ENCODE measurements at places on chromosomes 5 and 9. TPM values are rescaled to one million over a fixed set of nuclear protein-coding genes. Genes with fewer than 3 reads are reported as not detected.
A peak's percentile ranks its signal among the peaks of the same experiment; 100 is the strongest.

The SELENOP gene
- 104 TPM for polyA plus RNA-seq

GRCh38 chr9:109534151-109534550 is 36.0 kb upstream of the PTPN3 start:
- no peaks in the 10 kb centered on the region for H3K27me3 ChIP-seq
- H3K27ac ChIP-seq = no peak overlapping the region
- no peak overlapping the region for H3K4me3 ChIP-seq
- H3K4me1 ChIP-seq = no peaks in the 10 kb centered on the region

The SPRY4 gene
- polyA plus RNA-seq = 2.0 TPM

The PDLIM4 gene
- polyA plus RNA-seq = 38.4 TPM

The TIMD4 gene
- polyA plus RNA-seq = 14.7 TPM

- H3K4me1 ChIP-seq = no peaks in the 10 kb centered on the region
- no peak overlapping the region for H3K4me3 ChIP-seq
- H3K27ac ChIP-seq = no peak overlapping the region
Measured at GRCh38 chr5:588406-588995, 23.6 kb upstream of the CEP72 start.

The PCDHGA12 gene
- 0.71 TPM for polyA plus RNA-seq

DNA sequence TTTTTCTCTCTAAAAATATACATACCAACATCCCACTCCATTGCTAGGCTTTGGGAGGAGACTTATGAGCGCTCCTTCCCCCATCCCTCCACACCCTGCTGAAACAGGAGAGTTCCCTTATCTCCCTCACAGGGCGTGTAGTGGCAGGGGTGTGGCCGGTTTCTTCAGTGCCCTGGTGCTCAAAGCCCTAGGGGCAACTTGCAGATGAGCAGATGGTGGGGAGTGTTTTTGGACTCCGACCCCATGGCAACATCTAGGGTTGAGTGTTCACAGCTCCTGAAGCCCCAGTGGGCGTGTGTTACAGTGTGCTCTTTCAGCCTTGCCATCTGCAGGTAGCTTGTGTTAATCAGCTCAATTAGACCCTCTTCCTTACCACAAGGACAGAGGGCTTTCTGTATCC is 409.5 kb downstream of the MAT2B start:
- H3K4me1 ChIP-seq = peaks cover 18% of the 10 kb centered on the region
- no peaks in the 10 kb centered on the region for H3K27me3 ChIP-seq
- no peak for DNase-seq
- no peaks in the 10 kb centered on the region for H3K36me3 ChIP-seq

The SLC2A8 gene
- polyA plus RNA-seq = 7.8 TPM

GRCh38 chr9:84330246-84330645 is 10.3 kb downstream of the SLC28A3 start:
- H3K4me3 ChIP-seq = no peak overlapping the region
- no peak overlapping the region for H3K27ac ChIP-seq
- H3K36me3 ChIP-seq = no peaks in the 10 kb centered on the region
- H3K27me3 ChIP-seq = no peaks in the 10 kb centered on the region

DNA sequence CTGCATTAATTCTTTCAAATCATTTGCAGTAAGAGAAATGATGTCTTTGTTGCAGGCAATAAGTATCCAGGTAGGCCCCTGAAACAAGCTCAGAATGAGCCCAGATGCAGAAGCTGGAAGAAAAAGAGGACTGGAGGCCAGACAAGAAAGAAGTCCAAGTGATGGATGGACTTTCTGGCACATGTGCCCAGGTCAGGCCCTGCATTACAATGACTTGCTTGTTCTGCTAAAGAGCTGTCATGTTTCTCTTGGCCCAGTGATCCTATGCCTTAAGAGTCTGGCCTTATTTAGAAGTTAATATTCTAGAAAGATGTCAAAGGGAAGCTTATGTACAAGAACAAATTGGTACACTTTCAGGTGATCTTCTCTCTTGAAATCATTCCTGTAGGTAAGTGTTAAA is 64.8 kb downstream of the DPYSL3 start:
- no peak overlapping the region for H3K27ac ChIP-seq
- H3K36me3 ChIP-seq = no peaks in the 10 kb centered on the region
- H3K4me1 ChIP-seq = no peaks in the 10 kb centered on the region
- H3K4me3 ChIP-seq = no peak overlapping the region
- no peaks in the 10 kb centered on the region for H3K27me3 ChIP-seq

The SV2C gene
- 0.27 TPM for polyA plus RNA-seq

The RAI14 gene
- 6.0 TPM for polyA plus RNA-seq

The AK8 gene
- 2.3 TPM for polyA plus RNA-seq

- H3K27ac ChIP-seq = no peak overlapping the region
- no peaks in the 10 kb centered on the region for H3K27me3 ChIP-seq
- no peaks in the 10 kb centered on the region for H3K4me1 ChIP-seq
Measured at GRCh38 chr9:115951977-115952376, 201.6 kb upstream of the PAPPA start.

DNA sequence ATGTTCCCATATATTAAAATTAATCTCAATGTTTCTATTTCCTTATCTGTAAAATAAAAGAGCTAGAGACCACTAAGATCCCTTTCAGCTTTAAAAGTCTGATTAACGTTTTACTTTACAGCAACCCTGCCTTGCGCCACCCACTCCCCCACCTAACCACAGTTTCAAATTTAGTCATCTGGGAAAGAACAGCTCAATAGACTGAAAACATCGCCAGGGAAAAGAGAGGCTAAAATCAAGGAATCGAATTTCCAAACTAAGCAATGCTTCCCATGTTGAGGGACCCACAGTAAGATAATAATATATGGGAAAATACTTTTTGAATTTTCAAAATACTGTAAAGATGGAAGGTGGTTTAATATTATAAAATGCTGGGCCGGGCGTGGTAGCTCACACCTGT is 6.6 kb downstream of the SAXO1 start:
- H3K4me3 ChIP-seq = no peak overlapping the region
- DNase-seq = no peak
- H3K27me3 ChIP-seq = no peaks in the 10 kb centered on the region
- no peak overlapping the region for H3K27ac ChIP-seq
- H3K36me3 ChIP-seq = no peaks in the 10 kb centered on the region
- H3K4me1 ChIP-seq = no peaks in the 10 kb centered on the region

- no peaks in the 10 kb centered on the region for H3K36me3 ChIP-seq
- no peaks in the 10 kb centered on the region for H3K27me3 ChIP-seq
- no peak overlapping the region for H3K27ac ChIP-seq
- DNase-seq = no peak
- H3K4me3 ChIP-seq = no peak overlapping the region
Measured at GRCh38 chr9:4786599-4786998, 6.1 kb upstream of the RCL1 start.

DNA sequence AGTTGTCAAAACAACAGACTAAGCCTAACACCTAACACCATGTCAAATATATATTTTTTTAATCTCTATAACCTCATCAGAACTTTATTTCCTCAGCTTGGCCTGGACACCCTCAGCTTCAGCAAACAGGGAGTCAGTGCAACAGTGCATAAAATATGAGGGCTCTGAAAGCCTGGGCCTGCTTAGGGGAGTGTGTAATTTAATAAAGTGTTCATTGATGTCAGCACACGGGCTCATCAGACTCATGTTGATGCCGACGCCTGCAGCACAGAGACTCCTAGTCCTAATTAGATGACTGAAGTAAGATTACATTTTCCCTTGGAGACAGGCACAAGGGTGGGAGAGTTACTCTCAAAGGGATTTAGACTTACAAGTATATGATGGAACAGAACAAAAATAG is 37.8 kb downstream of the CDH10 start:
- no peaks in the 10 kb centered on the region for H3K36me3 ChIP-seq
- no peak overlapping the region for H3K4me3 ChIP-seq
- no peaks in the 10 kb centered on the region for H3K4me1 ChIP-seq
- no peak overlapping the region for H3K27ac ChIP-seq

DNA sequence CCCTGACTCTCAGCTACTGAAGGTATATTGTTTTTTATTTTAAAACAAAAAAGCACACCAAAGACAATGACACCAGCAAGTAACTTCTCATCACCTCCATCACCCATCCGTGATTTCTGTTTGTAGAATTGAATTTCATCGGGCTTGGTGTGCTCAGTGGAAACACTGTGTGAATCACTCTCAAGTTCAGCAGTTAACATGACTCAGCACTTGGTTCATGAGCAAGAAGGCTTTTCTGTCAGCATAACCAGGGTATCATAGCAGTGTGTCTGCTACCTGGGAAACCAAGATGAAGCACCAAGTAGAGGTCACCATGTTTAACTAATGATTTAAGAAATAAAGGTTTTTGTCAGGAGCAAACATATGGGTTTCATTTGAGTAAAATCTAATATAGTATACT is 123.7 kb downstream of the INSYN2B start:
- H3K27ac ChIP-seq = no peak overlapping the region
- H3K4me1 ChIP-seq = no peaks in the 10 kb centered on the region
- H3K27me3 ChIP-seq = no peaks in the 10 kb centered on the region
- no peak overlapping the region for H3K4me3 ChIP-seq
- H3K36me3 ChIP-seq = peaks cover 21% of the 10 kb centered on the region
- no peak for DNase-seq

The FAM153A gene
- polyA plus RNA-seq = 32.7 TPM

The SARDH gene
- 5.4 TPM for polyA plus RNA-seq

- peak overlapping the region; percentile 49 for H3K4me3 ChIP-seq
- peaks cover 14% of the 10 kb centered on the region for H3K27me3 ChIP-seq
- peak; percentile 62 for DNase-seq
- peak overlapping the region; percentile 74 for H3K27ac ChIP-seq
- H3K4me1 ChIP-seq = peaks cover 22% of the 10 kb centered on the region
Measured at GRCh38 chr9:69121155-69122081, 52.7 kb upstream of the TJP2 start.

GRCh38 chr5:20476016-20476415 is 488.0 kb upstream of the CDH18 start:
- H3K36me3 ChIP-seq = no peaks in the 10 kb centered on the region
- H3K27me3 ChIP-seq = no peaks in the 10 kb centered on the region
- H3K4me1 ChIP-seq = no peaks in the 10 kb centered on the region
- no peak for DNase-seq

GRCh38 chr9:35135988-35136387 is 20.3 kb upstream of the ATOSB start:
- H3K36me3 ChIP-seq = no peaks in the 10 kb centered on the region
- no peaks in the 10 kb centered on the region for H3K27me3 ChIP-seq
- H3K27ac ChIP-seq = no peak overlapping the region
- no peak for DNase-seq

The WHRN gene
- polyA plus RNA-seq = 14.9 TPM

DNA sequence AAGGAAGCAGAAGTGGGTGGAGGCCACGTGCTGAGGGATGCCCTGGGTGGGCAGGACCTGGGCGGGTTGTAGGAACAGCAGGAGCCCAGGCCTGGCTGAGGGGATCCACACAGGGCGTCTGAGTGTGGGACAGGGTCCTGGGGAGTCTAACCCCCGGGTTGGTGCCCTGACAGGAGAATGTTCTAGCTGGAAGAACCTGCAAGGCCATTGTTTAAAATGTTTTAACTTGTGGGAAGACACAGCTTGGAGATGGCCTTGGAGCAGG is 33.9 kb upstream of the SUSD3 start:
- no peaks in the 10 kb centered on the region for H3K27me3 ChIP-seq
- no peak overlapping the region for H3K27ac ChIP-seq
- no peak overlapping the region for H3K4me3 ChIP-seq
- no peak for DNase-seq
- H3K4me1 ChIP-seq = peaks cover 18% of the 10 kb centered on the region

GRCh38 chr5:177497292-177498012 is at the start of gene PDLIM7:
Gene PDLIM7, minus strand, starts transcription at chr5:177497604. Its CDS starts 1,092 bp downstream, at chr5:177496512.
- H3K36me3 ChIP-seq = no peaks in the 10 kb centered on the region
- H3K4me1 ChIP-seq = no peaks in the 10 kb centered on the region
- H3K27me3 ChIP-seq = peaks cover 45% of the 10 kb centered on the region
- DNase-seq = peak; percentile 94

The AJM1 gene
- polyA plus RNA-seq = 1.8 TPM

GRCh38 chr5:113572716-113573115 is 59.2 kb downstream of the YTHDC2 start:
- no peak overlapping the region for H3K4me3 ChIP-seq
- no peak for DNase-seq
- H3K36me3 ChIP-seq = peaks cover 31% of the 10 kb centered on the region
- no peaks in the 10 kb centered on the region for H3K27me3 ChIP-seq

- H3K4me1 ChIP-seq = no peaks in the 10 kb centered on the region
- no peaks in the 10 kb centered on the region for H3K27me3 ChIP-seq
- H3K4me3 ChIP-seq = no peak overlapping the region
Measured at GRCh38 chr9:101791938-101792337, 53.5 kb upstream of the GRIN3A start.

The PCDHGA10 gene
- polyA plus RNA-seq = 0.87 TPM

GRCh38 chr9:133643362-133643755 is 7.2 kb downstream of the DBH start:
- H3K27ac ChIP-seq = no peak overlapping the region
- no peak overlapping the region for H3K4me3 ChIP-seq
- no peaks in the 10 kb centered on the region for H3K4me1 ChIP-seq
- no peak for DNase-seq
- H3K27me3 ChIP-seq = peaks cover 42% of the 10 kb centered on the region

DNA sequence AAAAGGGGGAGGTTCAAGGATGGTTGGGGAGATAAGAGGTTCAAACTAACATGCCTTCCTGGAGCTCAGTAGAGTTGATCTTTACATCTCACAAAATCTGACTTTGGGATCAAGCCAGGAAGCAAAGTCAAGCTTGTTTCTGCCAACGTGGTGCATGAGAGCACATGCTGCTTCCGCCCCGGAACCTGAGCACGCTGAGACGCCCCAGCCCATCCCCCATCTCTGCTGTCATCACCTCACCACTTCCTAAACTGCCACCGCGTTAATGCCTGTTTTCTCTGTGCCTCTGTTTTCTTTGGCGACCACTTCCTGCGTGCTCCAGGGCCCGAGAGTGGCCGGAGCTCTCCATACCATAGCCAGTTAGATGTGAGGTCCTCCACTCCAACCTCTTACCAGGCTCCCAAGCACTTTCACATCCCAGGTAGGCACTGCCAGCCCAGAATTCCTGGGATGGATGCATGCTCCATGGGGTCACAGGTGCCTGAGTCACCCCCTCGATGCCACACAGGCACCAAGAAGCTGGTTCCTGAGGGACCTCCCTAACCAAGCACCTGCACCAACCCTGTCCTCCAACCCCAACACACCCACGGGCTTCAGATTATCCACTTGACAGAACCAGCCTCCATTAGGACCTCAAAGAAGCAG is 31.2 kb upstream of the AFAP1L1 start:
- H3K36me3 ChIP-seq = no peaks in the 10 kb centered on the region
- peak; percentile 72 for DNase-seq
- peak overlapping the region; percentile 81 for H3K27ac ChIP-seq
- peaks cover 26% of the 10 kb centered on the region for H3K4me1 ChIP-seq
- no peak overlapping the region for H3K4me3 ChIP-seq

GRCh38 chr9:18710065-18710464 is 236.1 kb downstream of the ADAMTSL1 start:
- no peak overlapping the region for H3K27ac ChIP-seq
- H3K27me3 ChIP-seq = no peaks in the 10 kb centered on the region
- H3K36me3 ChIP-seq = no peaks in the 10 kb centered on the region

The RMI1 gene
- 5.8 TPM for polyA plus RNA-seq

The RASGEF1C gene
- 0.11 TPM for polyA plus RNA-seq

The OR1L1 gene
- polyA plus RNA-seq = not detected

The PCDHGA8 gene
- 0.18 TPM for polyA plus RNA-seq

The PLAC8L1 gene
- polyA plus RNA-seq = 1.5 TPM

- no peaks in the 10 kb centered on the region for H3K4me1 ChIP-seq
- H3K27ac ChIP-seq = no peak overlapping the region
- H3K36me3 ChIP-seq = no peaks in the 10 kb centered on the region
- H3K4me3 ChIP-seq = no peak overlapping the region
- H3K27me3 ChIP-seq = peaks cover 5% of the 10 kb centered on the region
- DNase-seq = no peak
Measured at GRCh38 chr9:135185060-135185459, 97.6 kb downstream of the OLFM1 start.

The OMD gene
- polyA plus RNA-seq = 1.3 TPM

- H3K27ac ChIP-seq = no peak overlapping the region
- H3K4me1 ChIP-seq = peaks cover 31% of the 10 kb centered on the region
- H3K4me3 ChIP-seq = no peak overlapping the region
- no peaks in the 10 kb centered on the region for H3K27me3 ChIP-seq
- DNase-seq = no peak
Measured at GRCh38 chr5:157566902-157567489, 8.6 kb downstream of the ADAM19 start.

The PLPP7 gene
- 0.96 TPM for polyA plus RNA-seq
